ENCODE measurements at places on chromosomes 7 and 10. TPM values are rescaled to one million over a fixed set of nuclear protein-coding genes. Genes with fewer than 3 reads are reported as not detected.

GRCh38 chr10:82817676-82818422 is 942.9 kb downstream of the NRG3 start:
- no peaks in the 10 kb centered on the region for H3K36me3 ChIP-seq
- H3K27ac ChIP-seq, result peak overlapping the region; percentile 62
- no peak overlapping the region for H3K4me3 ChIP-seq

GRCh38 chr10:125538947-125539731 is 143.8 kb downstream of the TEX36 start:
- no peak overlapping the region for H3K27ac ChIP-seq

DNA sequence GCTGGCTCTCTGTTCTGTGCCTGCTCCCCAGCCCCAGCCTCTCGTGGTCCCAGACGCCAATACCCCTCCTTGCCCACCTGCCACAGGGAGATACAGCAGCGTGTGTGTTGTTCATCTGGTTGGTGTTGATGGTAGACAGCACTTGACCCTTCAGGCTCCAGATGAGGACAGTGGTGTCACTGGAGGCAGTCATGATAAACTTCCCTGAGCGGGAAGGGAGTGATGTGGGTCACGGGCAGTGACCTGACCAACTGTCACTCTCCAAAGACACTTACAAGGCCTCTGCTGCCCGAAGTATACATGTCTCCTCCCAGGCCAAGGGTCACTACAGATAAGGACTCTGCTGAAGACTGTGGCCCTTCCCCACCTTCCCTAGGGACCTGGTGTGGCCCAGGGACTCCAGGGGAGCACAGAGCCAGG is 5.6 kb downstream of the TBL2 start:
- peaks cover 12% of the 10 kb centered on the region for H3K4me1 ChIP-seq
- H3K27ac ChIP-seq, result no peak overlapping the region
- H3K27me3 ChIP-seq, result no peaks in the 10 kb centered on the region
- no peak overlapping the region for H3K4me3 ChIP-seq
- peaks cover 68% of the 10 kb centered on the region for H3K36me3 ChIP-seq
- DNase-seq, result no peak

SBDS gene
- total RNA-seq, result 124 TPM

WEE2 gene
- 0.30 TPM for total RNA-seq

CALHM2 gene
- total RNA-seq, result 13.5 TPM

Data from spinal cord (tissue), 10 donors.